ENCODE measurements at places on chromosomes 1 and 21.

GRCh38 chr1:234642428-234642827 lies 32.5 kb upstream of the IRF2BP2 start:
- no peak for DNase-seq

- DNase-seq = no peak
Measured at GRCh38 chr1:231611111-231611510, 15.5 kb upstream of the DISC1 start.

DNA sequence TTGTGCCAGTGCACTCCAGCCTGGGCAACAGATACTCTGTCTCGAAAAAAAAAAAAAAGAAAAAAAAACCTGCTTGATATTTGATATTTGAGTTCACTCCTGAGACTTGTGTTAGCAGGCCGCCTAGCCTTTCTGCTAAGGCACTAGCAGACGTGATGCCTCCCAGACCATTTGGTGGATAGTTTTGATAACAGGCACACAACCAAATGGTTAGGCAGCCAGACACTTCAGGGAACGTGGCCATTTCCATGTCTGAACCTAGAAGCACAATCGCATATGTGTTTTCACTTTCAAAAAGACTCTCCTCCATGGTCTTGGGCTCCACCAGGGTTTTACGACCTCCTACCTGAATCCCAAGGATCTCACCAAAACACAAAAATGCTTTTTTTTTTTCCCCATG lies 1319.5 kb downstream of the BRINP3 start:
- DNase-seq = no peak

DNA sequence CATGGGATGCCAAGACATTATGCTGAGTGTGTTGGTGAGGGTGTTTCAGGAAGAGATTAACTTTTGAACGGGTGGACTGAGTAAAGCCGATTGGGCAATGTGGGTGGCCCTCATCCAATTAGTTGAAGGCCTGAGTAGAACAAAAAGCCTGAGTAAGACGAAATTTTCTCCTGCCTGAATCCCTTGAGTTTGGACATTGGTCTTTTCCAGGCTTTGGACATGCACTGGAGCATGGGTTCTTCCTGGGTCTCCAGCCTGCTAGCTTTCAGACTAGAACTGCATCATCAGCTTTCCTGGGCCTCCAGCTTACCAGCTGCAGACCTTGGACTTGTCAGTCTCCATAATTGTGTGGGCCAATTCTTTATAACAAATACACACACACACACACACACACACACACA lies 63.6 kb downstream of the NIBAN1 start:
- DNase-seq = no peak

DNA sequence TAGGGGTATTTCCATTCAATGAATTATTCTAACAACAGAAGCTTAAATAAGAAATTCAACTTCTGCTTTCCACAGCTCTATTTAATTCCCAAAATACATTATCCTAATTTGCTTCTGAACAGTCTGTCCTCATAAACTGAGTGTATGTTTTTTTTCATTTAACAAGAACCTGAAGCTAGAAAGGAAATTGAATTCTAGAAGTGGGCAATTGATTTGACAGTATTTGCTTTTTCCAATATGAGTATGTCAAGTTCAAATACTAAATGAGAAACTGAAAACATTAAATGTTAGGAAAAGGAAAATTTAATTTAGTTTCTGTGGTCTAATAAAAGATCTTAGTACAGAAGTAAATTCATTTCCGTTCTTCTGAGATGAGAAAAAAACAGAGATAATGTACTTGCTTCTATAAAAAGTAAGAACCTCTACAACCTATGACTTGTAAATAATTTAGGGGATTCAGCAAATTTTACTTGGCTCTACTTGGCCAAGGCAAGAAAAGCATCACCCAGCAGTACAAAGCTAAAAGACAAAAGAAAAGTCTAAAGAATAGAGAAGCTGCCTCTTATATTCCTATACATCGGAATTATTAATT lies 31.1 kb downstream of the RAB3GAP2 start:
- no peak for DNase-seq

GRCh38 chr1:26951821-26952497 lies 8.3 kb downstream of the KDF1 start:
- DNase-seq = no peak

DNA sequence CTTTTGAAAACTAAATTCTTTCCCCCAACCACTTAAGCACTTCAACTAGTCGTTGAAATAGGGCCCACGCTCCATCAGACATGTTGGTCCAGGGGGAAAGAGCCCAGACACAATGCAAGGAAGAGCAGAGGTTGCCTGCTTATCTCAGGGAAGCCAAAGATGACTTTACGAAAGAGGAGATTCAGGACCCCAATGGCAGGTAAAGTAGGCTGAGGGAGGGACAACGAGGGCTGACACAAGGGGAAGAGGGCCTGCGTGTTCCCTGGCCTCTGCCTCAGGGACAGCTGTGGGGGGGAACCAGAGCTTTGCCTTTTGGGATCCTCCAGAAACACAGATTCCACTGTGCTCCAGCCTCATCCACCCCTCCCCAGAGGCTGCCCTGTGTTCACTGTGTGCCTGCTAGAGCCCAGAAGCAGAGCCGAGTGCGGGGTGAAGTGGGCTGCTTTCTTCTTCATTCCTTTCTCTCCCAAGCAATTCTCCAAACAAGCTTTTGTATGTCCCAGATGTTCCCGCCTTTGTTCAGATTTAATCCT lies 135.5 kb upstream of the GRIK3 start:
- no peak for DNase-seq

- DNase-seq = no peak
Measured at GRCh38 chr1:201360486-201360885, 17.0 kb downstream of the TNNT2 start.

GRCh38 chr1:230173187-230173975 lies 106.3 kb downstream of the GALNT2 start:
- no peak for DNase-seq

- DNase-seq = no peak
Measured at GRCh38 chr1:22320587-22321344, 130.9 kb upstream of the ZBTB40 start.

DNA sequence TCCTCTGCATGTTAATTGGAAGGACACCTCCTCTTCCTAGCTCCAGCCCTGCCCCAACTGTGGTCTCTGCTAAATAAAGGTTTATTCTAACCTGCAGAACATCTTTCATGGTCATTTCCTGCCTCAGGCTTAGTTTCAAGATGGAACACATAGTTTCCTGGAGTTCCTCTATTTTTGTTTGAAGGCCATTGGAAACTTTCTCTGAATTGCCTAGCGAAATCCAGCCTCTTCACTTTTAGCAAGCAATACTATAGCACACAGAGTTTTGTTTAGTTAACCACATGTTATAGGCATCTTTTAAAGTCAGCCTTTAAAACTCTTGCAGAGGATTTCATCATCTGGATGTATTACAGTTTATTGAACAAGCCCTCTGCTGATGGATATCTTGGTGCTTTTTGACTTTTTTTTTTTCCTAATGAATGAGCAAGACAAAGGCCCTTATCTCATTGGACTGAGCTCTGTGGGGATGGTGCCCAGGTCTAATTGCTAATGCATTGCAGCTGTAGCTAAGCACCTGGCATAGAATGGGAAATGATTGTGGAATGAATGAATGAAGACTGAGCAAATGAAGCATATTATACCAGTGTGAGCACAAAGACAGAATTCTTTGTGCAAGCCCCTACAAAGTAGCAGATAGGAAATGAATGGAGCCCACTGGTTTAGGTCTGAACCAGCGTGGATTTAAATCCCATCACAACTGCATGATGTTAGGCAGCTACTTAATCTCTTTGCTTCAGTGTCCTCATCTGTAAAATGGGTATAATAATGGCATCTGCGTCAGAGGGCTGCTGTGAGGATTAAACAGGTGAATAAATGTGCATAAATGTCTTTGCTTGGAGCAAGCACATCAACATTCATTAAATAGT lies 641 bp upstream of the CFAP107 start:
- DNase-seq = no peak

DNA sequence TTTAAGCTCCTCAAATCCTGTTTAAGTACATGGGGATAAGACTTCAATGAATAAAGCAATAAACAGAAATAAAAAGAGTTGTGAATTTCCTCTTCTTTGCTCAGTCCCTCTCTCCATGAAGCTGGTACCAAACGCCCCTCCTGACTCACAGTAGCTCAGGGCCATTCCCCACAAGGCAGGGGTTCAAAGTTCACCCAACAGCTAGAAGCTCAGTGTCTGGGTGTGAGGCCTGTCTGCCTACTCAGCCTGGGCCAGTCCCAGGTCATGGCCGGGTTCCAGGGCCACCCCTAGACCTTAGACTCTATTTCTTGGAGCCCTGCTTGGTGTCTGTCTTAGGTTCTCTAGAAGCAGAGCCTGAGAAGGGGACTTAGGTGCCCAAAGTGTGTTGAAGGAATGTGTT lies 251.5 kb downstream of the GRIK3 start:
- no peak for DNase-seq

GRCh38 chr1:230240446-230241086 lies 173.5 kb downstream of the GALNT2 start:
- no peak for DNase-seq

GRCh38 chr1:97814804-97815203 lies 106.0 kb downstream of the DPYD start:
- DNase-seq = no peak

DNA sequence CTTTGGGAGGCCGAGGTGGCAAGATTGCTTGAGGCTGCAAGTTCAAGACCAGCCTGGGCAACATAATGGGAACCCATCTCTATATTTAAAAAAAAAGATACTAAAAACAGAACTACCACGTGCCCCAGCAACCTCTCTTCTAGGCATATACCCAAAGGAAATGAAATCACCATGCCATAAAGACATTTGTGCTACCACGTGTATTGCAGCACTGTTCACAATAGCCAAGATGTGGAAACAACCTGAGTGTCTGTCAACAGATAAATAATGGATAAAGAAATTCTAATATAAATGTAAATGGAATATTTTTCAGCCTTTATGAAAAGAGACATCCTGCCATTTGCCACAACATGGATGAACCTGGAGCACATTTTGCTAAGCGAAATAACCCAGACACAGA lies 128.6 kb downstream of the PCNX2 start:
- DNase-seq = no peak

- DNase-seq = no peak
Measured at GRCh38 chr1:215957663-215958062, 390.6 kb downstream of the KCTD3 start.

DNA sequence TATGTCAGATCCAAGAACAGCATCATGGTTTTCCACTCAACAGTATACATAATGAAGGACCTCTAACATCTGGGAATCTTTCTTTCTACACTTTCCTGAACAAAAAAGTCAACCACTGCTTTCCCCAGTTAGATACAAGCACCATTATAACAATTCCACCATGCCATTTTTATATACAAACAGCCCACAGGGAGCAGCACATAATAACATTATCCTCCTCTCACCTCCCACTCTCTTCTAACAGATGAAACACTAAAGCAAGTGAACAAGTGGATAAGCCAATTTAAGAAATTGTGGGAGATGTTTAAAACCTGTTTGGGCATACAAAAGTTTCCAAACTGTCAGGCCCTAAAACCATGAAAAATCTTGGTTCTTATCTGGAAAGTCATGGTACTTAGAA lies 29.4 kb upstream of the PRRC2C start:
- DNase-seq = no peak

GRCh38 chr1:8342325-8342724 lies 24.4 kb downstream of the SLC45A1 start:
- no peak for DNase-seq

GRCh38 chr1:59128239-59128736 lies 168.6 kb upstream of the FGGY start:
- no peak for DNase-seq

DNA sequence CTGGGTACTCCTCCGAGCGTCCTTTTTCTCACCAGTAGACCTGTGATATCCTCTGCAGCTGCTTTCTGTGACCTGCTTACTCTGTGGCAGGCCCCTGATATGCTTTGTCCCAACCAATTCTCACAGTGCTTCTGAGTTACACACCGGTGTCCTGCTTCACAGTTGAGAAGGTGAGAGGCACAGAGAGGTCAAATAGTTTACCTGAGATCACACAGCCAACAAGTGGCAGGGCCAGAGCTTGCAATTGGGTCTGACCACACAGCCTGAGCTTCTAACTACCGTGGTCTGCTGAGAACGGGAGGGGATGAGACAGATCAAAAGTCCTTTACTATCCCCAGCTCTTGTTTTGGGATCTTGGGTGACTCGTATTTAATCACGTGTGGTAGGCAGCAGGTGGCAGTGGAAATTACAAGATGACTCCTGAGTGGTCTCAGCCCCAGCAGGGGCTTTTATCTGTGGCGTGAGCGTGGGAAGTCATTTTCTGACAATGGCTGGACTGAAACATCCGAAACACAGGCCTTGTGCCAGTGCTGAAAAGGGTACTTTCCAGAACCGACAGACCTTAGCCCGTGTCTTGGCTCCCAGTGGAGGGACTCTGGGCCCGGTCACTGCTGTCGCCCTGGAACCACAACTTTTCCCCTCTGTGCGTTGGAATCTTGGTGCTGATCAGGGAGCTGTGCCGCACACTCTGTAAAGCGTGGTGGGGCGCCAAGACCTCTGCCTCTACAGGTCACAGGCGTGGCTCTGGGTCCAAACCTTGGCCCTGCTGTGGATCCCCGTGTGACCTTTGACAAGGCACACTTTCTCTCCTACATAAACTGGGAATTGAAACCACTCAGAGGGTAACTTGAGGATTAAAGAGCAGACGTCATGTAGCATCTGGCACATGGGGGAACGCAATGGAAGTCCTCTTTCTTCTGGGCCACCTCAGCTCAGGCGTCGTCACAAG lies 11.9 kb downstream of the THEMIS2 start:
- DNase-seq = peak; percentile 77

DNA sequence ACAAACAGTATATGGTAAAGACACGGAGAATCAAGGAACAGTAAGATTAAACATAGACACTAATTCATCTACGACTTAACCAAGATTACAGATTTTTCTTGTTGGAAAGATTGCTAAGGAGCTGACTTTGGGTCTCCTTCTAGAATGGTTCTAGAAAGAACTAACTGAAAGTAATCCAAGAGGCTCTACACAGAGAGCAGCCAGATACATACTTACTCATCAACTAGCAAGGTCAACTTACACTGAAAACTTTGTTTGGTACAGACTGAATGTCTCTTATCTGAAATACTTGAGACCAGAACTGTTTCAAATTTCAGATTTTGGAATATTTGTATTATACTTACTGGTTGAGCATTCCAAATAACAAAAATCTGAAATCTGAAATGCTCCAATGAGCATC lies 5.8 kb downstream of the C21orf91 start:
- no peak for DNase-seq

- peak; percentile 65 for DNase-seq
Measured at GRCh38 chr1:93615582-93616150, 66.0 kb downstream of the BCAR3 start.

DNA sequence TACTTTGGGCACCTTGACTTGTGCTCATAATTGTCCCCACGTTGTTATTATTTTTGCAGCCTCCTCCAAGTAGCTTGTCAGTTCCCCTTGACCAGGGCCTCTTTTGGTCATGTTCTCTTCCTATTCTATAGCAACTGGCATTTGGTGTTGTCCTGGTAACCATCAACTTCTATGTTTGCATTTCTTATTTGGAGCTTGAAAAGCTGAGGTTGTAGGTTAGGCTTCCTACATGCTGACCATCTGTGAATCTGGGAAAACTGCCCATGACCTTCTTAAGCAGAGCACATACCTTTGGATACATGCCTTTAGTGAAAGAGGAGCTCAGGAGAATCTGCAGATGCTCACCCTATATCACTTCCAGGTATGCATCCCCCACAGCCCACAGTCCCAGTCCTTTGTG lies 160.8 kb downstream of the HHAT start:
- no peak for DNase-seq

GRCh38 chr1:39130325-39130724 lies 74.2 kb upstream of the MACF1 start:
- DNase-seq = no peak

- no peak for DNase-seq
Measured at GRCh38 chr1:226781937-226782609, 43.0 kb upstream of the ITPKB start.
